ENCODE measurements at places on chromosomes 2 and 18.

GRCh38 chr18:11998193-11998592, 16.9 kb downstream of the IMPA2 start:
- H3K4me1 ChIP-seq = no peaks in the 10 kb centered on the region
- DNase-seq = no peak
- H3K4me3 ChIP-seq = no peak overlapping the region
- no peak overlapping the region for H3K27ac ChIP-seq
- H3K36me3 ChIP-seq = no peaks in the 10 kb centered on the region

DNA sequence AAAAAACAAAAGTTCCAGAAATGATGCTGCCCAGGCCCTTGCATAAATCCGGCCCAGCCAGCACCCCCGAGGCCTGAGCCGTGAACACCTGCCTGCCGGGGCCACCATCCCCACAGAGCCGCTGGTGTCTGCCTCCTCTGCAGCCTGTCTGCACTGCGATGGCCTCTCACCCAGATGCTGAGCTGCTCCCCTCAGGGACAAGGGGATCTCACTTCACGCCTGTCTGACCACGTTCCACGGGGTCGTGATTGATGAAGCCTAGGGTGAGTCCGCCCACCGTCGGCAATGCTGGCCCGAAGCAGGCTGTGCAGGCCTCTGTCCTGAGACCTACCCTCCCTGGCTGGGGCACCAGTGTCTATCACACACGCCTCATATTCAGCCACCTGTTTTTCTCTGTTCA, 444.2 kb downstream of the EIPR1 start:
- no peak overlapping the region for H3K4me3 ChIP-seq
- no peaks in the 10 kb centered on the region for H3K36me3 ChIP-seq
- no peak overlapping the region for H3K27ac ChIP-seq
- H3K4me1 ChIP-seq = no peaks in the 10 kb centered on the region

DNA sequence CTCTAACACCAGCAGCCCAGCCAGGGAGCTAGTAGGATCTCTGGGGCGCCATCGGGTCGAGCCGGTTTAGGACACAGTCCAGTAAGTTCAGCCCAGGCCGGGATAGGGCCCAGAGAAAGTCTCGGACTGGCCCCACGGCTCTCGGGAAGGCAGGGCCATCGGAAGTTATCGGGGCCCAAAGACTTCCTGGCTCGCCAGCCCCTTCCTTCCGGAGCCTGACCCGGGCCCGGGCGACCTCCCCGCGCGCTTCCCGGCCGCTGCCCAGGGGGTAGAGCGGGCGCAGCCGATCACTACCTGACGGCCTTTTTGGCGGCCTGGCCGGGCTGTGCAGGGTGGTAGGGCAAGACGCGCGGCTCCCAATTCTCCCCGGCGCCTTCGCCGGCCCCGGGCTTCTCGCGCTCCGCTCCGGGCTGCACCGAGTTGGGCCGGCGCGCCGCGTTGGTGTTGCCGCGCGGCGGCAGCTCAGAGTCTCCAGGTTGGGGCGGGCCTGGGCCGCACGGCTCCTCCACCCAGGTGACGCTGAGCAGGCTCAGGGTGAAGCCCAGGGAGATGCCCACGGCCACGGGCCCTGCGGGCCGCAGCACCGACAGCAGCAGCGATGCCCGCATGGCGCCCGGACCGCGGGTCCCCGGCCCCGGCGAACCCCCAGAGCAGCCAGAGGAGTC, 546 bp downstream of the CHPF start:
- DNase-seq = no peak
- no peaks in the 10 kb centered on the region for H3K27me3 ChIP-seq
- H3K4me3 ChIP-seq = peak overlapping the region; percentile 91
- peak overlapping the region; percentile 83 for H3K27ac ChIP-seq
- H3K36me3 ChIP-seq = peaks cover 26% of the 10 kb centered on the region

DNA sequence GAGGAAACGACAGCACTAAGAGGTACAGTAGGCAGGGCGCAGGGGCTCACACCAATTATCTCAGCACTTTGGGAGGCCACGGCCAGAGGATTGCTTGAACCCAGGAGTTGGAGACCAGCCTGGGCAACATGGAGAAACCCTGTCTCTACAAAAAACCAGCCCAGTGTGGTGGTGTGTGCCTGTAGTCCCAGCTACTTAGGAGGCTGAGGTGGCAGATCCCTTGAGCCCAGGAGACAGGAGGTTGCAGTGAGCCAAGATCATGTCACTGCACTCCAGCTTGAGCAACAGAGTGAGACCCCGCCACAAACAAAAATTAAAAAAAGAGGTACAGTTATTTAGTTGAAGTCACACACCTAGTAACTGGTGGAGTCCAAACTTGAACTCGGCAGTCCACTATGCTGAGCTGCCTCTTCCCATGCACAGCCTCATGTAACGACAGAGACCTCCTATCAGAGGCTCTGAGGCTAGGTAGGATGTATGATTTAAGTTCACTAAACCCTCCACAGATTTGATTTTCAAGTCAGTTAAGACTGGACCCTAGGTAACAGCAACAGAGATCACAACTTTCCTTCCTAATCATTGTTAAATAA, 8.7 kb downstream of the STK17B start:
- DNase-seq = no peak
- no peak overlapping the region for H3K4me3 ChIP-seq
- peaks cover 34% of the 10 kb centered on the region for H3K4me1 ChIP-seq
- H3K27me3 ChIP-seq = no peaks in the 10 kb centered on the region

- H3K27ac ChIP-seq = peak overlapping the region; percentile 64
- no peaks in the 10 kb centered on the region for H3K36me3 ChIP-seq
- H3K4me1 ChIP-seq = peaks cover 15% of the 10 kb centered on the region
- no peak for DNase-seq
- no peak overlapping the region for H3K4me3 ChIP-seq
These were observed 498.6 kb downstream of the TXNL1 start for GRCh38 chr18:56139792-56140254.

Data from thoracic aorta (tissue), 2 donors.